Activated CD8-positive, alpha-beta T cell treated with anti-CD3 and anti-CD28 coated beads for 36 hours (primary cell): ENCODE measurements at places on chromosomes 13 and 19. TPM values are rescaled to one million over a fixed set of nuclear protein-coding genes. Genes with fewer than 3 reads are reported as not detected.

C1QTNF9B gene
- not detected for total RNA-seq

RUBCNL gene
- 0.74 TPM for total RNA-seq

COL5A3 gene
- 2.8 TPM for total RNA-seq

ACP7 gene
- total RNA-seq, result not detected
